ENCODE measurements at places on chromosomes 12 and 14.
A peak's percentile ranks its signal among the peaks of the same experiment; 100 is the strongest.

DNA sequence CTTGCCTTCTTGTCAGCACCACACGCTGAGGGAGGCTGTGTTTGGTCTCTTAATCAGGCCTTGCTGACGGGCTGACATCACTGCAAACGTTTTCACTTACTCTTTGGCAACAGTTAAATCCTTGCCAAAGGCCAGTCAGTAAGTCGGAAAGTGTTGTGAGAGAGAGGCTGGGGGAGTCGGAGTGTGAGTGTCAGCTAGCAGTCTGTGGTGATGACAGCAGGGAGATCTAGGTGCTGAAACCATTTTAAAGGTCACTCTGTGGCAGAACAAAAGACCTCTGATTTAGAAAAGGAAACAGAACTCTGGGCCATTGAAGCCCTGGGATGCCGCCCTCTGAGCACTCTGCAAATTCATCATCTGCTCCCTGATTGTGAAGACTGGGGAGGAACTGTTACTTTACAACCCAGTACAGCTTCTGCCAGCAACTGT lies 143.5 kb downstream of the PAX9 start:
- peak; percentile 10 for DNase-seq

GRCh38 chr14:83885837-83886293 lies 1644.1 kb upstream of the FLRT2 start:
- DNase-seq, result no peak

DNA sequence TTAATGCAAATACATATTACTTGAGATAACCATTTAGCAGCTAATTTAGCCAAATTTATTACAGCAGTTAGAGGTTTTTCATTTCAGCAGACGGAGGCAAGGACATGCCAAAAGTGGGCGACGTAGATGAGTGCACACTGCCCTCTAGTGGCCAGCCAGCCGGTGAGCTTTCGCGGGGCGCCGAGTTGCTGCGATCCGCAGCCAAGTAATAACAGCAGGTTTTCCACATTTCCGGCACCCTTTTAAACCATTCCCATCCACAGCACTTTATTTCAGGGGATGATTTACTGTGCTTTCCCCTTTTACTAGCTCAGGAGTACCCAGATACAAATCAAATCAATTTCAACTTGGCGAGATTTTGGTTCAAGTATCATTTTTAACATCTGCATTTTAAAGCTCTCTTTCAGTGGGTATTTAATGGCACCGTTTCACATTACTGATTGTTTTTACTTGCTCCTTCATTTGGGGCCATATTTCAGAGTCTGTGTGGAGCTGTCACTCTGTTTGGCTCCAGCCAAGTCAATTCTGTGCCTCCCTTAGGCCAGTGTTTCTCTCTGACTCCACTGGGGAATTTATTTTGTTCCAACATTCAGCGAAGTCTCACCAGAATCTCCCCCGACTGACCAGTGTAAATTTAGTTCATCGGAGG lies 158.0 kb downstream of the EGLN3 start:
- DNase-seq, result peak; percentile 43

DNA sequence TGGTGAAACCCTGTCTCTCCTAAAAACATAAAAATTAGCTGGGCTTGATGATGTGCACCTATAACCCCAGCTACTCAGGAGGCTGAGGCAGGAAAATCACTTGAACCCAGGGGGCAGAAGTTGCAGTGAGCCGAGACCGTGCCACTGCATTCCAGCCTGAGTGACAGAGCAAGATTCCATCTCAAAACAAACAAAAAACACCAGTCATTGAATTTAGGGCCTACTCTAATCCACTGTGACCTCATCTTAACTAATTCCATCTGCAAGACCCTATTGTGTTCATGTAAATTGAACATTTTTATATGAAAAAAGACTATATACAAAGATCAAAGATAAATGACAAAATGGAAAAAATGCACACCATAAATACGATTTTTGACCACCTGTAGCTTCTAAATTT lies 17.8 kb downstream of the KCNMB4 start:
- no peak for DNase-seq

GRCh38 chr12:98572010-98572409 lies 21.5 kb upstream of the SLC25A3 start:
- DNase-seq, result no peak

- DNase-seq, result no peak
Observed at GRCh38 chr12:15720295-15720694, 68.9 kb downstream of the EPS8 start.

GRCh38 chr14:56300495-56300894 lies 182.3 kb downstream of the PELI2 start:
- peak; percentile 39 for DNase-seq

DNA sequence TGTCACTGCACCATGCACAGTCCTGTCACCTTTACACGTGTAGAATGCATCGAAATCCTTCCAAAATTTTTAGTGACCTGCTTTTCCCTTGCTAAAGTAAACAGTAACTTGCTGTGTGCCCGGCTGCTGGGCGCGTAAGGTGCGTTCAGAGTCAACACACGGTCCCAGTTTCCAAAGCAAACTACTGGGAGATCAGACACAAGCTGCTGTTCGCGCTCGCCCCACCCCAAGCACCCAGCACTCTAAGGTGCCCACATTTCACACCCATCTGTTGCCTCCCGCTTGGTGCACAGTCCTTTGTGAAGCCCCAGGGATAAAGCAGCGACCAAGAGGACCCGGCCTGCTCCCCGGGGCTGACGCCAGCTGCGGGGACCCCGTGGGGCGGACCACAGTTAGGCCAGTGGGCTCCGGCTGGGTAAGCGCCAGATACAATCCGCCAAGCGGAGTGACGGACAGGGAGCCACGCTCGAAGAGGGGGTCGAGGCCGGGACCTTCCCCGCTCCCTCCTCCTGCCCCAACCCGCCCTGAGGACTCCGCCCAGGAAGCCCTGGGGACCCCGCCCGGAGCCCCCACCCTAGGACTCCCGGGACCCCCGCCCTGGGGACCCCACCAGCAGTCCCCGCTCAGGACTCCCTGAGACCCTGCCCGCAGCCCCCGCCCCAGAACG lies 633 bp downstream of the STX2 start:
- no peak for DNase-seq
